ENCODE measurements at places on chromosomes 2 and 18. TPM values are rescaled to one million over a fixed set of nuclear protein-coding genes. Genes with fewer than 3 reads are reported as not detected.

Gene DTNA
- not detected for total RNA-seq

Gene PLA2R1
- not detected for total RNA-seq

Gene GALNT13
- total RNA-seq: not detected

Gene SCN2A
- not detected for total RNA-seq

Gene LIPT1
- total RNA-seq: 12.7 TPM

Measured in OCI-LY7 (cell line).